ENCODE measurements at places on chromosomes 13 and 19. TPM values are rescaled to one million over a fixed set of nuclear protein-coding genes. Genes with fewer than 3 reads are reported as not detected.

FUT1 gene
- total RNA-seq = under 0.01 TPM

RNF225 gene
- total RNA-seq = under 0.01 TPM

LINGO3 gene
- not detected for total RNA-seq

TMED1 gene
- total RNA-seq = 40.1 TPM

KLK12 gene
- not detected for total RNA-seq

PRTN3 gene
- not detected for total RNA-seq

ATP12A gene
- total RNA-seq = not detected

NKPD1 gene
- 0.26 TPM for total RNA-seq

WDR87 gene
- not detected for total RNA-seq

FGF14 gene
- 7.8 TPM for total RNA-seq

EFNB2 gene
- 13.5 TPM for total RNA-seq

DACT3 gene
- 5.6 TPM for total RNA-seq

DIRAS1 gene
- 11.3 TPM for total RNA-seq

CD22 gene
- 1.2 TPM for total RNA-seq

CYSLTR2 gene
- total RNA-seq = not detected

ADGRE3 gene
- total RNA-seq = not detected

OLFM2 gene
- 0.66 TPM for total RNA-seq

CEACAM19 gene
- 3.1 TPM for total RNA-seq

CHAF1A gene
- 5.9 TPM for total RNA-seq

ANKRD27 gene
- 33.1 TPM for total RNA-seq

TIMM50 gene
- total RNA-seq = 37.2 TPM

ZNF440 gene
- total RNA-seq = 6.9 TPM

NTF4 gene
- total RNA-seq = not detected

C19orf33 gene
- not detected for total RNA-seq

ZNF439 gene
- total RNA-seq = 9.4 TPM

AP1M2 gene
- total RNA-seq = not detected

ACP7 gene
- not detected for total RNA-seq

ADPRHL1 gene
- 1.5 TPM for total RNA-seq

KLK1 gene
- not detected for total RNA-seq

LYL1 gene
- under 0.01 TPM for total RNA-seq

TMEM238 gene
- 0.26 TPM for total RNA-seq

IL12RB1 gene
- under 0.01 TPM for total RNA-seq

KIR3DL1 gene
- not detected for total RNA-seq

VAV1 gene
- not detected for total RNA-seq

BCAM gene
- total RNA-seq = 20.3 TPM

FUT3 gene
- not detected for total RNA-seq

IL11 gene
- total RNA-seq = 0.66 TPM

BABAM1 gene
- total RNA-seq = 74.3 TPM

SIGLEC12 gene
- total RNA-seq = not detected
